Activated naive CD4-positive, alpha-beta T cell treated with anti-CD3 and anti-CD28 coated beads for 36 hours (primary cell): ENCODE measurements at places on chromosomes 1 and 21. TPM values are rescaled to one million over a fixed set of nuclear protein-coding genes. Genes with fewer than 3 reads are reported as not detected.

TRIM58 gene
- total RNA-seq, result 0.17 TPM

KCNQ4 gene
- total RNA-seq, result 0.49 TPM

LPAR3 gene
- total RNA-seq, result 1.1 TPM

OR14I1 gene
- total RNA-seq, result not detected

C1orf210 gene
- total RNA-seq, result not detected

CGN gene
- total RNA-seq, result 0.62 TPM

OR2L8 gene
- not detected for total RNA-seq

ACTN2 gene
- not detected for total RNA-seq

PROK1 gene
- total RNA-seq, result not detected

NUP210L gene
- 0.02 TPM for total RNA-seq

PROX1 gene
- total RNA-seq, result 0.10 TPM

CBR3 gene
- 13.3 TPM for total RNA-seq

C1orf226 gene
- 0.12 TPM for total RNA-seq

LCE2C gene
- not detected for total RNA-seq

MYBPH gene
- not detected for total RNA-seq

EPB41 gene
- total RNA-seq, result 97.4 TPM

RHD gene
- not detected for total RNA-seq

GBP4 gene
- 22.9 TPM for total RNA-seq

CD1C gene
- 0.19 TPM for total RNA-seq

CYP4B1 gene
- not detected for total RNA-seq

SLC30A7 gene
- total RNA-seq, result 32.6 TPM

ADAM15 gene
- total RNA-seq, result 53.8 TPM

CAMSAP2 gene
- total RNA-seq, result 3.9 TPM

CD5L gene
- total RNA-seq, result not detected

SYNC gene
- total RNA-seq, result not detected

SPRR4 gene
- not detected for total RNA-seq

RIPPLY3 gene
- total RNA-seq, result not detected

TRIM67 gene
- not detected for total RNA-seq

E2F2 gene
- 31.3 TPM for total RNA-seq

USH2A gene
- not detected for total RNA-seq

SLC5A9 gene
- not detected for total RNA-seq

LCE3D gene
- total RNA-seq, result not detected

OR14K1 gene
- not detected for total RNA-seq

TNNT2 gene
- not detected for total RNA-seq

CR1 gene
- total RNA-seq, result not detected

ZNF593OS gene
- total RNA-seq, result not detected

WLS gene
- not detected for total RNA-seq

FCAMR gene
- not detected for total RNA-seq

CD48 gene
- 340 TPM for total RNA-seq

SPRR2G gene
- not detected for total RNA-seq

GBP6 gene
- total RNA-seq, result 0.07 TPM
